ENCODE measurements at places on chromosomes 7 and 10.
A peak's percentile ranks its signal among the peaks of the same experiment; 100 is the strongest.

DNA sequence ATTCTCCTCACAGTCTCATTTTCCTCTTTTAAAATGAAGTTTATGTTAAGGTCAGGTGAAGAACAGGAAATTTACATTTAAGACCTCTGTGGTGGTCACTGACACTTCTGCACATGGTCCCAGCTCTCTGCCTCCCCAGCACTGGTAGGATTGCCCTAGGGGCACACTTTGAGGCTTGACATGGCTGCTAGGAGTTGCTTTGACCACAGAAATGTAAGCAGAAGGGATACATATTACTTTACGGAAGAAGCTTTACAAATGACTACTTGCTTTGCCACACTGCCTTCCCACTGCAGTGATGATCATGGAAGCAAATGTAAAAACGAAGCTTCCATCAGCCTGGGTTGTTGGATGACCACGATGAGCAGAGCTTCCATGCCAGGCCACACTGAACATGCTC is 53.1 kb upstream of the RSU1 start:
- no peak for DNase-seq

GRCh38 chr7:155947051-155947450 is 134.8 kb upstream of the SHH start:
- DNase-seq, result no peak

GRCh38 chr7:95059842-95060313 is 152.5 kb downstream of the PPP1R9A start:
- no peak for DNase-seq

DNA sequence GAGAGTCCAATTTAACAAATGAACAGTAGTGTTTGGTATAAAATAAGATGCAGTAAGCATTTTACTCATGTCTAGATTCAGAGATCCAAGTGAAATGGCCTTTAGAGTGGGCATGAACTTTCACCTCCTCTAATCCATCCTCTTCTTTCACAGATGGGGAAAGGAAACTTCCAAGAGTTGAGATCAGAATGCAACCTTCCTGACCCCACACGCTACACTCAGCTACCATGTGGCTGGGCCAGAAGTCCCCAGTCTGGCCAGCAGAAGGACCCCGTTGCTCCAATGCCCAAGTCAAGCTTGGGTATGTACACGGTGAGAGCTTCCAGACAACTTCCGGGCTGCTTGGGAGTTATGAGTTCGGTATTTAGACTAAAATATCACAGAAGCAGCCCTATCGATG is 228.0 kb downstream of the ELMO1 start:
- no peak for DNase-seq

DNA sequence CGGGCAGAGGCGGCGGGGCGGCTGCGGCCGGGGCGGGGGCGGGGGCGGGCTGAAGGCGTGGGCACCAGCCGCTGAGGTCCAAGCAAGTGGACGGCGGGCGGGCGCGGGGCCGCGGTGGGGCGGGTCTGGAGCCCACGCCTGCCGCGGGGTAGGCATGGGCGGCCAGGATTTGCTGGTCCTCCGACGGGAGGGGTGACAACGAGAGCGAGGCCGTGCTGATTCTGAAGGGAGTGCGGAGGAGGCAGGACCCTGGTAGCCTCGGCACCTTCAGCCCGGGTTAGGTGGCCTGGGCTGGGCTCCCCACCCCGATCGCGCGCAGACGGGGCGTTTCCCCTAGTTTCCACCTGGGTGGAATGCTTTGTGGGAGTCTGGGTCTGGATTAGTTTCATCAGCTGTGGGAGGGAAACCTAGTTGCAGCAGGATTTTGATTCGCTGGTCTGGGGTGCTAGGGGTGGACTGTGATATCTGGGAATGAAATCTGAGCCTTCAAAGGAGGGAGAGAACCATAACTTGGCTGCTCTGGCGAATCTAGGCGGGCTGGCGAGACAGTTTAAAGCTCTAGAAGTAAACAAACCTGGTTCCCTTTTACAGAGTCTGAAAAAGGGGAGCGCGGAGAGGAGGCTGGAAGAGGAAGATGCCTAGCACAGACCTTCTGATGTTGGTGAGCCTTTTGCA is 609 bp downstream of the SGPL1 start:
- peak; percentile 63 for DNase-seq

GRCh38 chr7:108055611-108056021 is 52.7 kb upstream of the LAMB1 start:
- no peak for DNase-seq

DNA sequence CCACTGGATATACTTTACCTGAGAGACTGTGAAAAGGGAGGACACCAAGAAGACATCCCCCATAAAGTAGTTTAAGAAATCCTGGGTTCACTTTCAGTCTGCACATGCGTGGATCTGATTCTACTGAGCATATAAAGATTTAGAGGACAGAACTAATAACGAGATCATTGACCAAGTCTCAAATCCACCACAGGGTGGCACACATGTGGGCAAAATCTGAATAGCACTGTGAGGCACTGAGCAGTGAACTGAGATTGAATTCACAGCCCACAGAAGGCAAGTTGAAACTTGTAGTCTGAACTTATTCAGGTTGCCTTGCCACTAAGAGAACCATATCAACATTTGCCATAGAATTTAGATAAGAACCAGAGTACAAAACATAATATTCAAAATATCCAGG is 818.6 kb downstream of the GRID1 start:
- DNase-seq, result peak; percentile 40

DNA sequence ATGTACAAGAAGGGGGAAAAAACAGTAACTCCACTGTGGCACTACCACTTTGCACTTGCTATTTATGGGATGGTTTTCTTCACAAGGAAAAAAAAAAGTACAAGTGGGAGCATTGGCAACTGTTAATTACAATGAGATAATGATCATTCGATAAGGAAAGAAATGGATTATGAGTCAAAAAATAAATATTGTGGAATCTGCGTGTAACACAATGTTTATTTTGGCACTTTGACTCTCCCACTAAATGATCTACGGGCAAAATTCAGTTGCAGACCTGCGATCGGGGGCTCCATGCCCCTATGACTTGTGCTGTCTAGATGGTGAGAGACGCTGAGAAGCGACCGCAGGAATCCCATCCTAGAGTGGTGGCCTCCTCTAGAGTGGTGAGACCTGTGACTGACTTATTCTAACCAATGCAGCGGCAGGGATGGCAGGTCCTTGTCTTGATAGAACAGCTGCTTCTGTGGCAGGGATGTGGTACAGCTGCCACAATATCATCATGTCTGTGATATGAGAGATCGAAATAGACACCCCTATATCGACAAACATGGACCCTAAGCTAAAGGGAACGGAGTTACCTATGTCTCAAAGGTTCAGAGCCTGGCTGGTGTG is 345.0 kb upstream of the KLF6 start:
- DNase-seq, result no peak

DNA sequence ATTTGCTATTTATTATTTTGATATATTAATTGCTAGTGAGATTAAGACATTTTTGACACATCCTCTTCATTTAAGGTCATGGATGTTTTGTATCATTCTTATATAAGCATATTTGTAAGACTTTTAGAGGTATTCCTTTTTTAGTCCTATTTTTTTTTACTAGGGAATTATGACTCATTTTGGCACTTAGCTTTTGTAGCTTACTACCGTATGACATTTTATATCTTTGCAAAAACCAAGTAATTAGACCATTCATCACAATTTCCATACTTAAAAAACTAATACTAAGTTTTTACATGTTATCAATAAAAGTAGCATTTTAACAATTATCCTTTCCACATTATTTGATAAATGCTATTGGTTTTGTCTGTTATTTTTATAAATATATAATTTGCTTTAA is 41.6 kb downstream of the BMPR1A start:
- DNase-seq, result no peak

DNA sequence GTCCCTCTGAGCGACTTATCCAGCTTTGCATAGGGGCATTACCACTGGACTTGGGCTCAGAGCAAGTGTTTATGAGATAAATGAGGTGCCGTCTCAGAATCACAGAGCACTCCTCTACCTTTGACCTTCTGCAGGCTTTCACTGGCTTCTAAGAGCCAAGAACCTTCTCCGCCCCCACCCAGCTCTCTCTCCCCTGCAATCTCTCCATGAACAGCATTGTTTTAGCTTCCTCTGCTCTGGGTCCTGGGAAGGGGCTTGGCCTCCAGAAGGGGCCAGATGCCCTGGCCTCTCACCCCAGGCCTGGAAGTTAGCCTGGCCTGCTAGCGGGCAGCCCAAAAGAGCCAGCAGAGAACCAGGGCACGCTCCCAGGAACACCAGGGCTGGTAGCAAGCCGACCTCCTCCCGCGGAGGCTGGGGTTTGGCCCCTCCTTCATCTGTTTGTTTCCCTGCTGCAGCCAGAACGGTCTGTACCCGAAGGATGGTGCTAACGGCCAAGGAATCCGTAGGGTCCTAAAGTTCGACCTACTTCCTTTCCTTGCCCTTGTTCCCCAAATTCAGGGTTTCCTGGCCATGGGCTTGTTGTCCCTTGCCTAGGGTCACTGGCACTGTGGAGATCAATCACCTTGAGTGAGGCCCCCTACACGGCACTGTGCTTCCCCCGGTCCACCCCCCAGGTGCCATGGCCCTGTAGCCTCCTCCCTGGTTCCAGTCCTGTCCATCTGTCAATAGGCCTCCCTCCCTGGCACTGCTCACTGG is 18.7 kb upstream of the DDIT4 start:
- DNase-seq, result peak; percentile 71

GRCh38 chr7:149733131-149733923 is 40.1 kb downstream of the ZNF467 start:
- peak; percentile 20 for DNase-seq

- no peak for DNase-seq
Observed at GRCh38 chr10:20181434-20181833, 365.2 kb downstream of the PLXDC2 start.

GRCh38 chr10:42578019-42578418 is 60.4 kb downstream of the ZNF33B start:
- no peak for DNase-seq

DNA sequence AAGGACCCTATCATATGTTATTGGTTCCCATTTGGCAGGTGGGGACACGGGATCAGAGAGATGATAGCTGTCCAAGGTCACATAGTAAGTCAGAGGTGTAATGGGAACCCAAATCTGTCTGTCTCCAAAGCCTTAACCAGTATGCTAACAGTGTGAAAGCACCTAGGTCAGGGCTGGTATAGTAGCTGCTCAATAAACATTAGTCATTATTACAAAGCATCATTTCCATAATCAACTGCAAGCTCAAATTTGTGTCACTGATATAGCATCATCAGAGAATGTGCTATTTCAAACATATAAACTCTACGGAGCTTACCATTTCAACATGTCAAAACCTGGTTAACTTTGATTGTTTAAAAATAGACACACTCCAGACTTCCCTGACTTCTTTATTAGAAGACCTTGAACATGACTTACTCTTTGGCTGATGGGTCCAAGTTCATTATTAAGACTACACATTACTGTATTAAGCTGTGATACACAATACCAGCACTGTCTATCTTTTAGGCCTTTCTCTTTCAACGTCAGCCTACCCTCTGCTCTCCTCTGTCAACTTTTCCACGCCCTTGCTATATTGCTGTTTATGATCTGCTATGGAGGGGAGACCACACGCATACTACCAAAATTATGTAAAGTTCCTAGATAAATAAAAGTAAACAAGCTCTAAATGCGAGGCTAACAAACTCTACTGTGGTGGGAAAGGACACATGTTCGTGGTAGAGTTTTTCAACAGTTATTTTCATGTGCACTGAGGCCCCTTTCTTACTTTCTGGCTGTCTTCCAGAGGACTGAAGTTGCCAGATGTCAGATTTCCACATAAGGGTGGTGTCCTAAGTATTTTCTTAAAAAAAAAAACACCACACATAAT is 33.6 kb downstream of the DNMBP start:
- DNase-seq, result no peak

- DNase-seq, result no peak
Observed at GRCh38 chr10:68303849-68304412, 27.9 kb upstream of the HNRNPH3 start.

DNA sequence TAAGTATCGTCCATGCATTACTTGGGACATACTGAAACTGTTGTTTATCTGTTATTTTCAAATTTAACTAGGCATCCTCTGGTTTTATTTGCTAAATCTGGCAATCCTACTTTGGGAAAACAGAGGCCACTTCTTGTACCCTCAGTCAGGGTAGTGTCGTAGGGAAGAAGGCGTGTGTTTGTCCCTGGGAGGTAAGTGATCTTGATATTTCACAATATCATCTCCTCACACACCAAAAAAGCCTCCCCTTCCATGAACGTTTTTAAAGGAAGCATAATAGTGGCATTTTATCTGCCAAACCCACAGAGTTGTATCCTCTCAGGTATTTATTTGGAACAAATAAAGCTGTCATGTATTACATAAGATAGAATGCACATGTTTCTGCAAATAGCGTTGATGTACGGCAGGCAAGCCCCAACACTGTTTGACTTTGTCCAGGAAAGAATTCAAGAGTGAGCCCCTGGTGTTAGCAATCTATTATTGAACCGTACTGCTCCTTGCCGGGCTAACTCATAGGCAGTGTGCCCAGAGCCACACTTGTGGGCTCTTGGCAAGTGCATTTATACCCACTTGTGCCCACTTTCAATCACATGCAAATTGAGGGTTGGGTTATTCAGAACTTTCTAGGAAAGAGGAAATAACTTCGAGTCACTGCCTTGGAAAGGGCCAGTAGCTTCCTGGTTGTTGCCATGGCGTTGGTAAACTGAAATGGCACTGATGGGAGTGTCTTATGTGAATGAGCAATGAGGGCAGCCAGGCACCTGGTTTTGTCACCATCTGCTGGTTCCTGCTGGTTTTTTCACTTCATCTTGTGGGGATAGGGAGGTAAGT is 266.0 kb downstream of the USP6NL start:
- DNase-seq, result no peak

GRCh38 chr10:84298057-84298456 is 30.3 kb upstream of the CCSER2 start:
- no peak for DNase-seq

- no peak for DNase-seq
Observed at GRCh38 chr10:86506062-86506461, 15.5 kb downstream of the WAPL start.

DNA sequence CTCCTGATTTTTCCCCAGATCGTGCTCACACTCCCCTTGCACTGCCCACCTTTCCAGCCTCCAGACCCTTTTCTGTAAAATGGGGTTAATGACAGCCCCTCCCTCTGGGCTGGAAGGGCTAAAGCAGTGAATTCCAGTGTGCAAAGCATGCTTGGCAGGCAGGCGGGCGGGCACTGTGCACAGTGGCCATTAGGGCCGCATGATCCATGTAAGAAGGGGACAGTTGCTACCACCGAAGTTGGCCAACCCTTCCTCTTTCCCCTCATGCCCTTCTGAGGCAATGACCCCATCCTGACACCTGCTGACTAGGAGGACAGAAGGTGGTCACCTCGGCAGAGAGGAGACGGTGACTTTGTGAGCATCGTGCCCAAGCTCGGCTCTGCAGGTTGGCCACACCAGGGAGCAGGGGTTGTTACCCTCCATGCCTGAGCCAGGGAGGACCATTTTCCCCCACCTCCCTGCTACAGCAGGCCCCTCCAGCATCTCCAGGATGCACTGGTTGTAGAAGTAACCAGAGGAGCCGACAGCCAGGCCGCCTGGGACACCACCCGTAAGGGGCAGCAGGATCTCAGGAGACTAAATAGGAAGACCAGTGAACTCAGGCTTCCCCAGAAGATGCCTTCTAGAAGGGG is 166.4 kb downstream of the SLIT1 start:
- peak; percentile 11 for DNase-seq

- no peak for DNase-seq
Observed at GRCh38 chr10:94645285-94645684, 38.2 kb upstream of the CYP2C18 start.

All from activated naive CD4-positive, alpha-beta T cell treated with anti-CD3 and anti-CD28 coated beads, Interleukin-2, amount 10 ng/mL, durations not matched to agents 7 days and 5 days (primary cell).